Islet precursor cell (in vitro differentiated cells): ENCODE measurements at places on chromosomes 13 and 19.

GRCh38 chr13:27304611-27305010 is 34.0 kb downstream of the RASL11A start:
- DNase-seq = peak; percentile 66

DNA sequence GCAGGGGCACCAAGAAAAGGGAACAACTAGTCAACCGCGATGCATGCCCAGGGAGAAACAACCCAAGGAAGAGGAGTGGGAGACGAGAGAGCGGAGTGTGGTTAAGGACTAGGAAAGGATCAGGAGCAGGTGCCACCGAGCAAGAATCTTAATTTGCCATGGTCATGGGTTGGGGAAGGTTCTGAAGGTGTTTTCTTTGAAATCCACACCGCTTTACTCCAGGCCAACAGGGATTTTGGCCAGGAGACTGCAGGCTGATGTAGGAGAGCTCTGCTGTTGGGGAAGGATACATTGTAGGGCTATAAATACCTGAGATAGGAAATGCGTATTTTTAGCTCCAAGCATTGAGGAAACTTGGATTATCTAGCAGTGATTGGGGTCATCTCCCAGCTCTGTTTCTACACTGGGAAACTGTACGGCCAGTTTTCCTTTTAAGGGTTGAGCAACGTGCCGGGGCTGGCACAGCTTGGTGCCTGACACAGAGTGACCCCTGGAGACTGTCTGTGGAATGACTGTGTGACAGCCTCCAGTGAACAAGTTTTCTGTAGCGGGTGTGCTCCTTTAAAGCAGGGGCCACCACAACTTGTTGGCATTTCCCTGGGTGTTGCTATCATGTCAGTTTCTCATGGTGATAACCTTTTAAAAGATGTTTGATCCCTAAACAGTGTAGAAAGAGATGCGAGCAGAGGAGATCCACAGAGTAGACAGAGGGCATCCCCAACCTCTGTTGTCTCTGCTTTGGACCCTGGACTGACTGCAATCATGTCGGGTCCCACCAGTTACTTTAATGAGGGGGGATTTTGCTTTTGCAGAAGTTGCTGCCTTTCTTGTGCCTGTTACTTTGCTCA is 34.3 kb downstream of the ZNF536 start:
- peak; percentile 69 for DNase-seq

- DNase-seq = no peak
Measured at GRCh38 chr13:35767256-35767976, 290.9 kb upstream of the MAB21L1 start.

GRCh38 chr19:51020988-51021651 is 1.6 kb upstream of the KLK10 start:
- DNase-seq = no peak

DNA sequence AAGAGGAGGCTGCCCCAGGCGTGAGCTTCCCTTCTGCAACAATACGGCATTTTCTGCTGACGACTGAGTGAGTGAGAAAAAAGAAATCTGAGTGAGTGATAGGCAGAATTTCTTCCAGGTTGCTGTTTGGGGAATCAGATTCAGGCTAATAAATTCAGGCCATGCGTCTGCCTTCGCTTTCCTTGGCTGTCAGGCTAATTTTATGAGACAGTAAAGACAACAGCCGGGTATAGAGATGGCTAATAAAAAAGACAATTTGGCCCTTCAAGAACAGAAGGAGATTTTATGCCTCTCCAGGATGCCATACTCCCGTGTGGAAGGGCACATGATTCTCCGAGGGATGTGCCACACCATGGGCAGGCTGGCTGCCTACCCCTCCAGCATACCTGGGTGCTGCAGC is 145.9 kb upstream of the UBL3 start:
- DNase-seq = no peak

DNA sequence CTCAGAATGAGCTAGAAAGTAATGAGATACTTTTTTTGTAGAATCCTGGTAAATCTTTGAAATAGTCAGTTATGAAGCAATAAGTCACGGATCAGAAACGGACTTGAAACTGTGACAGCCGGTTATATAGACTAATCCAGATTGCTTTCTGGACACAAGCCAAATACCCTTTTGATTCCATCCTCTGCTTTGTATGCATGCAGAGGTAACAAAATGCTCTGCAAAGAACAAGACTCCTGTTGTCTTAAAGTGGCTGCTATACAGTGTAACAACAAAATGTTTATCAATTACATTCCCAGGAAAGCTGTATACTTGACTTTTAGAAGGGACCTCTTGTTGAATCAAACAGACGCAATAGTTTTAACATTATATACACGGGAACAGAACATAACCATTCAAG is 66.5 kb upstream of the STARD13 start:
- no peak for DNase-seq

DNA sequence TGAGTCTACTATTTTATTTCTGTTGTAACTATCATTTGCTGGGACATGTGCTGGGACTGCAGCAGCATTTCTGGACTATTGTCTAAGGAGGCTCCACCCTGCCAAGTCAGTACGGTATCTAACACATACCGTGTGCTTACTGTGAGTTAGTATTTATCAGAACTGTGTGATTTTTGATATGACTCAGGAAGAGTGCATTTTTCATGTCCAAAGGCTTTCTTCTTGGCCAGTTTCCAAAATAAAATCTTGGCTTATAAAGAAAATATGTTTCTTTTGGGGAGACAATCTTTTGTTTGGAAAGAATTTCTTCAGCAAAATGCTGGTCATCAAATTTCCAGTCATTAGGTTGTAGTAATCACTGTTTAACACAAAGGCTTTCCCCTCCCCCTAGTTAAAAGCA is 11.6 kb downstream of the PARP4 start:
- no peak for DNase-seq

- DNase-seq = no peak
Measured at GRCh38 chr13:53343361-53343744, 314.7 kb downstream of the OLFM4 start.
